Mesenchymal stem cell (in vitro differentiated cells and primary cell): ENCODE measurements at places on chromosomes 7 and 10.

DNA sequence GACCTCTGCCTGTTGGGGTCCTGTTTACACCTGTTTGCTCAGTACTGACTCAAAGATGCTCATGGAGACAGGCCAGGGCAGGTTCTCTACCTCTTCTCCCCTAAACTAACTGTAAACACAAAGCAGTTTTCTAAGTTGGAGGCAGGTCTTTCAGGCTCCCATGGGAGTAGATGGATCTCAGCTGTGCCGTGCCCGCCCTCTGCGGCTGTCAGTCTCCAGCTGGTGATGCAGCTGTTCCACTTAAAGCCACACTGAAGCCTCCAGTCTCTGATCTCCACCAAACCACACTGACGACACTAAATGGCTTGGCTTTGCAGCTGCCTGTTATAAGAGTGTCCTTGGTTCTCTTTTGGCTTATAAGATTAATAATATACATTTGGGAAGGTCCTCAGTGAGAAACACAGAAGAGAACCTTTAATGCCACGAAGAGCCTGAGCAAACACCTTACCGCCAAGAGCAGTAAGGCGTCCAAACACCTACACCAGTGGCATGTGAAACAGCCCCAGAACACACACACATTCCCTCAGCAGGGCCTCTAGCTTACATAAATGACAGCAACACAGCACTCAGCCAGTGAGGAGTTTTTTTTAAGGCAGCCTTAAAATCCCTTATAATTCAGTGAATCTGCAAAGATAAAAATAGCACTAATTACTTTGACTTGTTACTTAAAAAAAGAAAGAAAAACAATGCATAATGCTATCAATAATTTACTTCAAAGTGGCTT is 60.4 kb upstream of the KCNIP2 start:
- DNase-seq: peak; percentile 61

- DNase-seq: peak; percentile 82
Measured at GRCh38 chr10:125982260-125982948, 86.0 kb downstream of the FANK1 start.

GRCh38 chr7:46545790-46546189 is 624.7 kb upstream of the IGFBP3 start:
- DNase-seq: peak; percentile 83

- DNase-seq: peak; percentile 39
Measured at GRCh38 chr10:31782701-31783100, 145.9 kb downstream of the ARHGAP12 start.

DNA sequence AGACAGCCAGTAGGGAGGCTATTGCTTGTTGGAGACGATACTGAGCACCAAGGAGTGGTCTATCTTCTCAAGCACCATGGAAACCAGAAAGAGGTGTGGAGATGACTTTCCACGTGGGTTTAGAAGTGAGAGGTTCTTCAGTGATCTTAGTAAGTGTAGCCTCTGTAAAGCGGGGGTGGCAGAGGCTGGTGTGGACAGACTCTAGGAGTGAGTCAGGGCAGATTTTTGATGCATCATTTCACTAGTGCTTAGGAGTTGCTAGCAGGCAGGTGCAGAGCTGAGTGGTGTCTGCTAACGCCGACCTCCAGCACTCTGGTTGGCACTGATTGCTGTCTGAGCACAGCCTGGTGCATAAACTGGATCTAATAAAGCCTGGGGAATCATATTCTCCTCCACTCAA is 78.4 kb upstream of the ADO start:
- no peak for DNase-seq

DNA sequence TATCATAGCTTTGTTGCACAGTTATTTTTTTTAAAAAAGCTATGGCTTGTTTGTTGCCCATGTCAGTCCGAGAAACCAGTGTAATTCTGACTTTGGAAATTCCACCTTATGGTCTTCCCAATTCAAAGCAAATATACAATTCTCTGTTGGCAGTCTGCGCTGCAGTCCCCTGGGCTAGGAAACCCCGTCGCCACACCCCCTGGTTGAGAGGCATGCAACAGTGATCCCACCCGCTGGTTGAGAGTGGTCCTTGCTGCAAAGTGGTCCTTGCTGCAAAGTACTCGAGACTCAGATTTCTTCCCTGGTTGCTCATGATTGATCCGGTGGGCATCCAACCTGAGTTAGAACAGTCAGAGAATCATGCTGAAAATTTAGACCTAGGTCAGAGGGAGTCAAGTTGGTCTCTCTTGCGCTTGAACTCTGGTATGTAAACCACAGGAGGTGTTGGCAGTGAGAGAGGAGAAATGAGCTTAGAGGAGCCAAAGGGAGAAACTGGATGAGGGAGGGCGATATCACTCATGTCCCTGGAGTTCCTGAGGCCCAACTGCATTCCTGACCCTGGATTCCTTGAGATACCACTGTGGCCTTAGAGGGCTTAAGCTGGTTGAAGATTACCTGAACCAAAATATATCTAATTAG is 45.0 kb upstream of the STK17A start:
- DNase-seq: peak; percentile 21

GRCh38 chr10:10197423-10197822 is 820.2 kb upstream of the CELF2 start:
- no peak for DNase-seq

GRCh38 chr7:48759431-48760080 is 164.8 kb upstream of the CDC14C start:
- no peak for DNase-seq

GRCh38 chr10:93876381-93876780 is 17.4 kb upstream of the SLC35G1 start:
- peak; percentile 45 for DNase-seq

GRCh38 chr7:21969822-21970221 is 24.1 kb upstream of the CDCA7L start:
- no peak for DNase-seq

GRCh38 chr7:31123726-31124125 is 71.6 kb downstream of the ADCYAP1R1 start:
- no peak for DNase-seq

DNA sequence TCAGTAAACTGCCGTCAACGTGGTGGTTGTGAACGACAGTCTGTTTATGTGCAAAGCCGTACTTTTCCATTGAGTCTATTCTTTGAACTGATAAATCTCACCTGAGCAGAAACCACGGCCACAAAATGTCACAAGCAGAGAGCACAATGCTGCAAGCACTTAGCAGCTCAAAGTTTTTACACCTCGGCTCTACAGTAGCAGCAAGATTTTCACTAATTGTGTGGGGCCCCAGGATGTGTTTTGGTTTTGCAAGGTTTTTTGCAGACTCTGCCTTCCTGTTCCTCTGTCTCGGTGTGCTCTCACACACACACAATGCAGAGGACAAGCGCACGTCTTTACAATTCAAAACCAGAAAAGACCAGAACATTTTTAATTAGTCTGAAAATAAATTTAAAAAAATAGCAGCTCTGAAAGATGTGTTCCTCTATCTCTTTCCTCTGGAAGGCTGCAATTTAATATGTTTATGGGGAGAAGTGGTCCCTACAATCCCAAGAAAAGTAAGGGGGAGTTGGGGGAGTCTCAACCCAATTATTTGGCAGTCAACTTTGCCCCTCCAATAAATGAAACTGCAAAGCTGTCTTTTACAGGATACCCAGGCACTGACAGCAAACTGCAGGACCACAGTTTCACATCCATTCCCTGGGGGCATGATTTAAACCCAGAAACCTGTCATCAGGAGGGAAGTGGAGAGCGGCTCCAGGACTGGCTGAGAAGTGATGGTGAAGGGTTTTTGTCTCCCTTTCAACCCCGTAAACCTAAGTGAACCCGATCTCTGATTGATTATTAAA is 73.8 kb upstream of the SFMBT2 start:
- no peak for DNase-seq

- no peak for DNase-seq
Measured at GRCh38 chr10:98492763-98493162, 46.0 kb upstream of the HPS1 start.

- peak; percentile 3 for DNase-seq
Measured at GRCh38 chr10:121696854-121697253, 98.6 kb upstream of the FGFR2 start.

GRCh38 chr7:116525298-116525912 is 569 bp downstream of the CAV1 start:
- DNase-seq: peak; percentile 41

DNA sequence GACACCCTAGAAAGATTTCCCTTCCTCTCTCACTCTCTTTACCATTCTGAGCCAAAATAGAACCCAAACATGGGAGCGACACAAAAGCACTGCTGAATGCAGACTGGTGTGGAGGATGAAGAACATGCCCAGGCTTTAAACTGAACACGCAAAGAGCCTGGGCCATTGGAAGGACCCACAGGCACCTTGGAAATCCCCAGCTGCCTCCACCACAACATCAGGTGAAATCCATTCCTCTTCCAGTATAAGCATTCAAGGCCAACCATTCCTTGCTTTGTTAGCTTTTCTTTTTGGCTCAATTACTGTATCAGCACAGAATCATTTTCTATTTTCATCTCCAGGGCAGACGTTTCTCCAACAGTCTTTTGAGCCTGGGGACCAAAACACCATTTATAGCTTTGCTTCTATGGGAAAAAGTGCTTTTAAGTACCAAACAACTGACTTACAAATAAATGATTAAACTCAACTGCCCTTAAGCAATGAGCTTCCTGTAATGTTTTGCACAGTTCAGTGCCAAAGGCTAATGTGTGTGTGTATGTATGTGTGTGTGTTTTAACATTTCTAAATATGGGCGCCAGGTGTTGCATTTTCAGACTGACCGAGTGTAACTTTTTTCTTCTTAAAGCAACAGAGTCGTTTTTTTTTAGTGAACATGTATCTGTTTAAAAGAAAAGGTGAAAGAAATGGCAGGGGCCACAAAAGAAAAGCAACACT is 16.2 kb upstream of the BLNK start:
- DNase-seq: no peak

GRCh38 chr10:58781873-58782488 is 269.3 kb downstream of the BICC1 start:
- DNase-seq: peak; percentile 57

DNA sequence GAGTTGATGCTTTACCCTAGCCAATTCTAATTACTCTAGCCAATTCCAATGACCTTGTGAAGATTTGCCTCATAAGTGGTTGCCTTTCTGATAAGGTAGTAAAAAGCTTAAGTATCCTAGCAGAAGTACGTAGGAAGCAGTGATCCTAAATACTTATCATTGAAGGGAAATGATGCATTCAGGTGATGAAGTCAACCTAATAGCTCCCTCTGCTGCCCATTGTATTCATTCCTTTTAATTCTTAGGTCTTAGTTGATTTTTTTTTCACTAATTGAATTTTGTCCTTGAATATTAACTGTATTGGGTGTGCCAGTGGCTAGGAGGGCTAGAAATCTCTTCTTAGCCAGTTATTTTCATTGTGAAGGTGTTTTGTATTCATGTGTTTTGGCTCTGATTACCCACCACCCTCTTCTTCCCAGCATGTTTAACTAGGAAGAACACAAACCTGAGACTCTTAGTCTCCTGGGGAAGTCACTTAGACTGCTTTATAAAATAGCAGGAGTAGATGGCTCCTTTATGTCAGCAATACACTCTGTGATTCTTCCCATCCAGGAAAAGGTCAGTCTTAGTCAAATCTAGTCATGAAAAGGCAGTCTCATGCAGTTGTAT is 46.3 kb downstream of the PLEKHA8 start:
- peak; percentile 51 for DNase-seq
